ENCODE measurements at places on chromosomes 6 and 20. TPM values are rescaled to one million over a fixed set of nuclear protein-coding genes. Genes with fewer than 3 reads are reported as not detected.

Gene RSPH9
- total RNA-seq: 0.28 TPM

Gene OR12D3
- total RNA-seq: not detected

Gene ULBP2
- total RNA-seq: 3.3 TPM

Gene HIVEP1
- total RNA-seq: 10.3 TPM

Gene NRN1
- 1.0 TPM for total RNA-seq

Gene DYNLT2
- 0.81 TPM for total RNA-seq

All from A549 treated with ZK216348 at 1 μM for 4 hours (cell line).